ENCODE measurements at places on chromosomes 2 and 18.

DNA sequence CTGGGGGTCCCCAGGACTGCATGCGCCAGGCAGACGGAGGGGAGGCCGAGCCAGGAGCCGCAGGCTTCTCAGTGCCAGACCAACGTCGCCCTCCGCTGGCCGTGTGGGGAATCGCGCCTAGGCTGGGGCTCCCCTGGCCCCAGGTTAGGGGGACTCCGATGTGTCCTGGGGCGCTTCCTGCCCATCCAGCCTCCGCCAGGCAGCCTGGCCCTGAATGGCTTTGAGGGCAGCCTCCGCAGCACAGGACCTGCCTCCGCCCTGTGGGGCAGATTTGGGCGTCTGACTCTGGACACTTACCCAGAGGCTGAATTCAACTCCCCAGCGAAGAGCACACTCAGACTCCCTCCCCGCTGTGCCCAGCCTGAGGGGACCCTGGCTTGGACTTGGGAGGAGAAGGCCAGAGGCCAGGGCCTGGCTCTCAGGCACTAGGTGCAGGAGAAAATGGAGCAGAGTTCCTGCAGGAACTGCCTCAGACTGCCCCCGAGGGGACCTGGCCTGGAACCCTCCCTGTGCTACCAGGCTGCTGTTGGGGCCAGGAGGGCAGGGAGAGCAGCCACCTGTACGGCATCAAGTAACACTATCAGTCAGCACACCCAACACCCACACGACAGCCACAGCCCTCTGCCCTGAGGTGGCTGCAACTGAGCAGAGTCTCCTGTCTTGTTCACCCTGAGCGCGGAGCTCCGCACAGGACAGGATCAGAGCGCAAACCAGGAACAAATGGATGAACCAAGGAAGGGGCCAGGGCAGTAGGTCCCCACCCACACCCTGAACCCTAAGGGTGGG lies 597 bp upstream of the TEKT4 start:
- no peak for DNase-seq

- DNase-seq = peak; percentile 33
Observed at GRCh38 chr2:96913398-96914202, 43.7 kb upstream of the SEMA4C start.

DNA sequence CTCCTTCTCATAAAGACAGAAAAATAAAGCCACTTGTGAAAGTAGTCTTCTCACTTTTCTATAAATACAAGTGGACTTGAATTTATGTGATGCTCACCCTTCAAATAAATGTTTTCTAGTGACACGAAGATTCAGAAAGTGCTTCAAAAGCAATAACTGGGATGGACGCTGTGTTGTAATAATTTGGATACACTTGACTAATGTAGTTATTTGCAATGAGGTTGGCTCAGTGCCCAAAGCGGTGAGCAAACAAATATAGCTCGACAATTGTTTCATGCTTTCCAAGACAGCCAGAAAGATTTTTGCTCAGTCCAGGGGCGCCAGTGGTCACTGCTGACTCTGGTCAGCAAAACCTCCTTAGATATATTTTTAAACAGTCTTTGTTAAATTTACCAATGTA lies 278.6 kb upstream of the KLHL14 start:
- no peak for DNase-seq

- DNase-seq = no peak
Observed at GRCh38 chr2:239583879-239584859, 183.3 kb upstream of the HDAC4 start.

GRCh38 chr2:231058761-231059550 lies 2.3 kb downstream of the PSMD1 start:
- DNase-seq = no peak

DNA sequence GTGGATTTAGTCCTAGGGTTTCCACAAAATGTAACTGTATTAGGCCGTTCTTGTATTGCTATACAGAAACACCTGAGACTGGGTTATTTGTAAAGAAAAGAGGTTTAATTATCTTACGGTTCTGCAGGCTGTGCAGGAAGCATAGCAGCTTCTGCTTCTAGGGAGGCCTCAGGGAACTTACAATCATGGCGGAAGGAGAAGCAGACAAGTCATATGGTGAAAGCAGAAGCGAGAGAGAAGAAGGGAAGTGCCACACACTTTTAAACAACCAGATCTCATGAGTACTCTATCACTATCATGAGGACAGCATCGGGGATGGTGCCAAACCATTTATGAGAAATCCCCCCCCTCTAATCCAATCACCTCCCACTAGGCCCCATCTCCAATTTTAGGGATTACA lies 9.5 kb upstream of the CCDC68 start:
- no peak for DNase-seq

DNA sequence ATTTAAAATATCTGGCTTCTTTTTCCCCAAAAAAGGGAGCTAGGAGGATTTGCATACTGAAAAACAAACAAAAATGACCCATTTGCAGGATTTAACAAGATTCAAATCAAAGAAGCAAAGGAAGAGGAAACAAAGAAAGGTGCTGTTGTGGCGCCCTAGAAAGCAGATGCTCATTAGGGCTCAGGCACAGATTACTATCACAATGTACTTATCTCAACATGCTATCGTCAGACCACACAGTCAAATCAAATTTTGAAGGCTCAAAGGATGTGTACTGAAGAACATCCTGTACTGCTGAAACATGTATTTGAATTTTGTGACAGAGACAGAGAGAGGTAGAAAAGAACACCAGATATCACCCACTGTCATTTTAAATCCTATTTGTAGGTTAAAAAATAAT lies 10.9 kb downstream of the RBMS1 start:
- DNase-seq = no peak

DNA sequence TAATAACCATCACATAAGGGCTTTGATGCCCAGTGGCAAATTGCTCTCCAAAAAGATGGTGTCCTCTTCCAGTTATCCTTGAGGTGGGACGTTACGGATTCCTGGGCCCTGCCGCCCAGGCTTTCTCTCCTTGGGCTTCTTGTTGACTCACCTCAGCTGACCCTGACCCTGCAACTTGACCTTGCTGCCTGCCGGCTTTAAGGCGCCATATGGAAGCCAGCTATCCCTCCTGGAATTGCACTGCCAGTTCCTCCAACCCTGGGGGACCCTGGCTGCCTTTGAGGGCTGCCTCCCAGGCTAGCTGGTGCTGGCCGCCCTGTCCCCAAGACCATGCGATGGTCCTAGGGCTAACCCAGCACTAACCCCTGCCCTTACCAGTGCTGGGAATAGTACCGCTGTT lies 28.3 kb upstream of the B3GNT7 start:
- no peak for DNase-seq

GRCh38 chr2:165582409-165582808 lies 112.9 kb downstream of the CSRNP3 start:
- no peak for DNase-seq

DNA sequence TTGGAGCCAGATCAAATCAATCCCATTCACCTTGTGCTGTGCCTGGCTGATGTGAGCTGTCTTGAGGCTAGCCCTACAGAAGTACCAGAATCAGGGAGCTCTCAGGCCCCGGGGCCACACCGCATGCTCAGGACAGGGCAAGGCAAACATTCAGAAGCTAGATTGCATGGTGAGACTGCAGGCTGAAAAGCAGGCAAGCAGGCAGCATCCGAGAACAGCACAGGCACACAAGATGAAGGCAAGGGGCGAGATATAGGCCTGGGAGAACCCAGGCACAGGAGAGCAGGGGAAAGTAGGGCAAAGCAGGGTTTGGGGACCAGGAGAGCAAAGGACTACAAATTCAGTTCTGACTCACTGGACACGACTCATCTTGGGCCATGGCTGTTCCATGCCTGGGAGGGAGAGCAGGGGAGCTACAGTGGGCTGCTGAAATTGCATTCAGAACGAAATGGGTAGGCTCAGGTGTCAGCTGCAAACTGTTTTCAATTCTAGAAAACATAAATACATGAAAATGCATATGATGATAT lies 59.6 kb downstream of the GALNT14 start:
- no peak for DNase-seq

- DNase-seq = no peak
Observed at GRCh38 chr18:6406075-6406909, 8.4 kb downstream of the L3MBTL4 start.

DNA sequence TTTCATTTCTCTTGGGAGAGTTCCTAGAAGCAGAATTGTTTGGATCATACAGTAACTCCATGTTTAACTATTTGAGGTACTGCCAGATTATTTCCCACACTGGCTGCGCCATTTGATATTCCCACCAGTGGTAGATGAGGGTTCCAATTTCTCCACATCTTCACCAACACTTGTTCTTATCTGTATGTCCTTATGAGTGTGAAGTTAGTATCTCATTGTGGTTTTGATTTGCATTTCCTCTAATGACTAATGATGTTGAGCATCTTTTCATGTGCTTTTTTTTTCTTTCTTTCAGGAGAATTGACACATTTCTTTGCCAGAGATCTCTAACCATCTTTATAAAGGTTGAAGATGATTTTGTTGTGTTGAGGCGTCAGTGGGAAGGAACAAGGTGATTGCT lies 4.1 kb upstream of the MGAT5 start:
- DNase-seq = no peak

DNA sequence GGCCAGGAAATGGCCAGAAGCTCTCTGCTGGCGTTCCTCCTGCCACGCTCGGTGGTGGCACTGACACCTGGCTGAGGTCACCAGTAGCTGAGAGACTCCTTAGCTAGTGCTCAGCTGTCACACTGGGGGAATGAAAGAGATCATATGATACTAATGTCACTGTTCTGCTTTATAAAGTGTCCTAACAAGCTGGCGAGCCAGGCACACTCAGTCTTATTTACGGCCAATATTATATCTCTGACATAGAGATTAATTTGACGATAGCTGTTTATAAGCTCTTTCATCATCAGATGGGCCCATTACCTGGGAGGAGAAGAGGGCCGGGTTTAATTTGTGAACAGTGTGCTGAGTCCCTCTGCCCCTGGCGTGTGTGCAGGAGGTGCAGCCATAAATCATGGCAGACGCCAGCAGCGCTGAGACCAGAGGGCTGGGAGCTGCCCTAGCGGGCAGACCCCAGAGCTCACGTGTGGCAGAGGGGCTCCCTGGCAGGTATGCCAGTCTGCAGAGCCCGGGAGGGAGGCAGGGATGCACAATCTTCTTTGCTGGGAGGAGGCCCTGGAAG lies 246.5 kb downstream of the HAUS1 start:
- no peak for DNase-seq

GRCh38 chr2:98569197-98569793 lies 39.0 kb downstream of the COA5 start:
- DNase-seq = peak; percentile 54

DNA sequence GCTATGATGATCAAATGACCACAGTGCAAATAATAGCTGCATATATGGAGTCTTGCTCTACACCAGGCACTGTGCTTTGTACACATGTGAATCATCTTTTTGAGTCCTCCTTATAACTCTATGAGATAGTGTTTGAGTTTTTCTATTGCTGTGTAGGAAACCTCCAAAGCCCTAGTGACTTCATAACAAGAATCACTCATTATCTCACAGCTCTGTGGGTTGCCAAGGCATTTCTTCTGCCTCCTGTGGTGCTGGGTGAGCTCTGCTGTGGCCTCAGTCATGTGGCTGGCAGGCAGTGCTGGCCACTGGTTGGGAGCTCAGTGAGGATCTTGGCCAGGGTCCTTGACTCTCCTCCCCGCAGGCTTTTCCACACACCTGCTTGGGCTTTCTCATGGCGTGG lies 153.4 kb downstream of the CAPN13 start:
- no peak for DNase-seq

GRCh38 chr2:39696101-39696553 lies 30.4 kb downstream of the TMEM178A start:
- no peak for DNase-seq

DNA sequence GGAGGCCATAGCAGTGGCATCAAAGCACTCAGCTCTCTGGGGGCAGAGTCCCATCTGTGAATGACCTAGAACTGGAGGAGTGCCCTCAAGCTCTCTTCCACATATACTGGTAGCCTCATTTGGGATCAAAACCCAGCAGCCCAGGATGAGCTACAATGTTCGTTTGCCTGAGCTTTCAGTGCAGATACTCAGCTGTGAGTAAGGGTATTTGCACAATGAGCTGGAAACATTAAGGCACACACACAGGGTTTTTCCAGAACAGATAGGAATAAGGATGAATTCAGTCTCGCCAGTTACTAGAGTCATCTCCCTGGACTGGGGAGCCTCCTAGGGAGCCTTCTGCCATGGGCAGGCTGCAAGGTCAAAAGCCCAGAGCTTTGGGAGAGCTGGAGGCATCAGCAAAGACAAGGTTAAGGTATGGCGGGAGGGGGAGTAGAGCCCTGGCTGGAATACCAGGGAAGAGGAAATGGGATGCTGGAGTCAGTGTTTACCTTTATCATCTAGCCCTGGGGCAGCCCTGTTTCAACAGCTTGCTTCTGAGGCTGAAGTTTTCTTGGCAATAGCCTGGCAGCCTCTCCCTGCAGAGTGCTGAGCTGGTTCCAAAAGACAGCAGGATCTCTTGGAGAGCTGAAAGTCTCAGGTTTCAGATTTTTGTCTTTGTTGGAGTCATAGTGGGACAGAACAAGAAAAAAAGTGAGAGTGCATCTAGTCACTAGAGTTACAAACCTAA lies 187.7 kb downstream of the LOXHD1 start:
- DNase-seq = no peak

- DNase-seq = no peak
Observed at GRCh38 chr2:209870067-209870466, 98.4 kb downstream of the UNC80 start.

DNA sequence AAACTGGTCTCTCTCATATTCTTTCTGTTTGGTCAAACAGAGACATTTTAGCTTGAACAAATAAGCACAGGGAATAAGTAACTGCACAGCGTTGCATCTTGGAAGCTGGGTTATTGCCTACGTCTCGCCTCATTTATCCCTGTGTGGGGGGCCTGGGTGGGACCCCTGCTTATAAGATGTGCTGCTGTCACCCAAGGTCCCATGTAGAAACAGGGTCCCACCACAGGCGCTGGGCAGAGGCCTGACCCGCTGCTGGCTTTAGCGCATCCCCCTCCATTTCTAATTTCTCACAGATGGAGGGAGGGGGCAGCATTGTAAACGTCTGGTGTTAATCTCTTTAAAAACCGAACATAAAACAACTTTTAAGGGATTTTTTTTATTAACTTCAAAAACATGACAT lies 207.8 kb downstream of the HDAC4 start:
- DNase-seq = no peak

- DNase-seq = no peak
Observed at GRCh38 chr2:100178085-100178788, 35.8 kb upstream of the AFF3 start.

GRCh38 chr18:37564711-37565100 lies 892 bp downstream of the CELF4 start:
- DNase-seq = no peak

- no peak for DNase-seq
Observed at GRCh38 chr2:204479557-204479956, 65.7 kb upstream of the PARD3B start.

- DNase-seq = no peak
Observed at GRCh38 chr2:180463608-180464007, 456.5 kb upstream of the CWC22 start.

GRCh38 chr2:26080356-26080755 lies 46.5 kb downstream of the RAB10 start:
- DNase-seq = no peak

- DNase-seq = no peak
Observed at GRCh38 chr2:66437691-66438497, 3.0 kb downstream of the MEIS1 start.

GRCh38 chr2:193824474-193824873 lies 1629.7 kb upstream of the TMEFF2 start:
- DNase-seq = no peak

GRCh38 chr2:212814941-212815340 lies 276.3 kb upstream of the ERBB4 start:
- DNase-seq = no peak

Measured in stimulated activated CD8-positive, alpha-beta memory T cell treated with anti-CD3 and anti-CD28 coated beads, Interleukin-4, amount 100 ng/mL, for 4 hours (primary cell).